GM12865 (cell line): ENCODE measurements at places on chromosomes 2 and 18.

DNA sequence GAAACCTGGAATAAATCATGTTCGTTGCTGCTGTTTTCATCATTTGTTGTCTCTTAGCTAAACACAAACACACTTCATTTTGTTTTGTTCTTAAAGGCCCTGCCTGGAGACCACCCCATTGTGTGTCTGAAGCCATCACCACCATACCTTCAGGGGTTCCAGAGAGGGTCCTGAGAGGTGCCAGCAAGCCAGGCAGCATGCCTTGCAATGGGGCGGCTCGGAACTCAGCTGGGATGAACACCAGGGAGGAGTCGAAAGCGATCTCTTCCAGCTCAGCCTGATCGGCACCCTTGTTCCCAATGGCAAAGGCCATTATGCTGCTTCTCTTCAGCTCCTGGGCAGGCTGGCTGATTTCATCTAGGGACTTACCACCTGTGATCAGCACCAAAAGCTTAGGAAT, 33.2 kb downstream of the COL6A3 start:
- no peak for DNase-seq

DNA sequence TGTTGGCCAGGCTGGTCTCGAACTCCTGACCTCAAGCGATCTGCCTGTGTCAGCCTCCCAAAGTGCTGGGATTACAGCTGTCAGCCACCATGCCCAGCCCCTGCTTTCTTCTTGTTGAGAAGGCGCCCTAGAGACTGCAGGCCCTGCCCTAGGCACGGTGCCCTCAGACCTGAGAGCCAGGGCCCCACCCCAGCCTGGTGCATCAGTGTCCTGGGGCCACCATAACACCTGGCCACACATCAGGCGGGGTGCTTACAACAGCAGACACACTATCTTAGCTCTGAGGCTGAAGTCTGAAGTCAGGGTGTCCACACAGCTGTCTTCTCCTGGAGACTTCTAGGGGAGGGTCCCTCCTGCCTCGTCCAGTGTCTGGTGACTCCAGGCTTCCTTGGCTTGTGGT, 120.6 kb downstream of the NDUFA10 start:
- no peak for DNase-seq

DNA sequence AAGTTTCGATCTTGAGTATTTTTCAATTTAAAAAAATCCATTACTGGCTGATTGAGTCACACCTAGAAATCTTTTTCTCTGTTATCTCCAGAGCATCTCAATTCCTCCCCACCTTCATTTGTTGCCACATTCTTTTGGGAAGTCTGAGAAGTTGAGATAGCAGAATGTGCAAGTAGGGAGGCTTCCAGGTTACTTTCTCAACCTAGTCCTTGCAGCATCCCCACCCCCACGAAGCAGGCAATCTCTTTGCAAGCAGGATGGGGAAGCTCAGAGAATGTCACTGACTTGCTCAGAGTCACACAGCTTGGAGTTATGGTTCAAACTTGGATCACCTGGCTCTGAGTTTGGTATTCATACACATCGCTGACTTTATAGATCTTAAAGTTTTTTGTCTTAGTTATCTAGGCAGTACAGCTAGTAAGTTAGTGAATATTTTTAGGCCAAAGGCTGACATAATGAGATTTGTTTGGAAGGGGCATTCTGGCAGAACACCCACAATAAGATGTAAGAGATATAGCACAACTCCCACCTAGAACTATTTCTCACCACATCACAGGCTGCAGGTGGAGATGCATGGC, 25.9 kb upstream of the LCLAT1 start:
- no peak for DNase-seq

- no peak for DNase-seq
These were observed 25.6 kb downstream of the KLHL29 start for GRCh38 chr2:23410596-23410995.

DNA sequence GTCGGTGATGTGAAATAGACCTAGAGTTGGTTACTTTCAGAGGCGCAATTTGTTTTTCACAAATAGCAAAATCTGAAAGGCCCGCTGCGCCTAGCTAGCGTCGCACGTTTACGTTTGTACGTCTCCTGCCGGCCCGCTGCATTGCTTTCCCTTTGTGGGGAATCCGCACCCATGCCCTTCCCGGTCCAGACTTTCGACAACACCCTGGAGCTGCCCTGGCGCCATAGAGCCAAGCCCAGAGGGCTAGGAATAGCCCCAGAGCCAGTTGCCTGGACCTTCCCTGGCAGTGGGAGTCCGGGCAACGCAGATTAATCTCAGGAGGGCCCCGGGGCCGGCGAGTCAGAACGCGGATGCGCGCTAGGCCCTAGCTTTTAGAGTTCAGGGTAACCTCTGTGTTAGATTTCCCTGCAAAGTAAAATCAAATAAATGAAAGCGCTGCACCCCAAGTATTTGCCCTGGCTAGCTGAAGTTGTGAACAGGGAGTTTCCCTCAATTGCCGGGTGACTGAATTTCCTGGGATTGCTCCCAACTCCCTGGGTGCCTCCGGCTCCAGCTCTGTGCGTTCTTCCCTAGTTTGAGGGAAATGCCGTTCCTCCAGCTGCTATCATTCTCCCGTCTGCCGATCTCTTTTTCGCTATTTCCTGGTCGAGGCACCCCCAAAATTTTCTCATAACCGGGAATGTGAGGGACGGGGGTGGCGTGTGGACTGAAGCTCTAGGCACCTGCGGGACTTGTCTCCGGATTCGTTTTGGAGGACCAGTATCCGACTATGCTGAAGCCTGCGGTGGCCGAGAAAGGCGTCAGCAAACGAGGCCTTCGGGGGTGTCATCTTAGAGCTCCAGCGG, 1.2 kb upstream of the EN1 start:
- DNase-seq, result no peak

- no peak for DNase-seq
These were observed 9.8 kb downstream of the FZD5 start for GRCh38 chr2:207759890-207760289.

GRCh38 chr18:22279741-22280452, 110.5 kb downstream of the GATA6 start:
- DNase-seq, result no peak

DNA sequence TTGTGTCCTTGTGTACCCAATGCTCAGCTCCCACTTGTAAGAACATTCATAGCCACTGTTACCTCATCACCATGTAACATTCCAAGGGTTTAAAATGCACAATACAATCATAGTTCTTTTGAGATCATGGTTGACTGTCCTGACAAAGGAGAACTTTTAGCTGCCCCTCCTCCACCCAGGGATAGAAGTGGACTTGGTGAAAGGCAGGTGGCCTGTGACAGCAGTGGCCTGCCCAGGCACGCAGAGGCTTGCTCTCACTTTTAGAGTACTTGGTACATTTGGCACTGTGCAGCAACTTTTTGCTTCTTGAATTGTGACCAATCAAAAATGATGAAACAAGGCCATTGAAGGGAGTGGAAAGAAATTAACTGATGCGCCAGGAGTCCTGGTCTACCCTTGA, 108.7 kb downstream of the ANKRD44 start:
- DNase-seq, result peak; percentile 38

- DNase-seq, result peak; percentile 51
These were observed 150.8 kb downstream of the ANKRD44 start for GRCh38 chr2:197159661-197160211.

DNA sequence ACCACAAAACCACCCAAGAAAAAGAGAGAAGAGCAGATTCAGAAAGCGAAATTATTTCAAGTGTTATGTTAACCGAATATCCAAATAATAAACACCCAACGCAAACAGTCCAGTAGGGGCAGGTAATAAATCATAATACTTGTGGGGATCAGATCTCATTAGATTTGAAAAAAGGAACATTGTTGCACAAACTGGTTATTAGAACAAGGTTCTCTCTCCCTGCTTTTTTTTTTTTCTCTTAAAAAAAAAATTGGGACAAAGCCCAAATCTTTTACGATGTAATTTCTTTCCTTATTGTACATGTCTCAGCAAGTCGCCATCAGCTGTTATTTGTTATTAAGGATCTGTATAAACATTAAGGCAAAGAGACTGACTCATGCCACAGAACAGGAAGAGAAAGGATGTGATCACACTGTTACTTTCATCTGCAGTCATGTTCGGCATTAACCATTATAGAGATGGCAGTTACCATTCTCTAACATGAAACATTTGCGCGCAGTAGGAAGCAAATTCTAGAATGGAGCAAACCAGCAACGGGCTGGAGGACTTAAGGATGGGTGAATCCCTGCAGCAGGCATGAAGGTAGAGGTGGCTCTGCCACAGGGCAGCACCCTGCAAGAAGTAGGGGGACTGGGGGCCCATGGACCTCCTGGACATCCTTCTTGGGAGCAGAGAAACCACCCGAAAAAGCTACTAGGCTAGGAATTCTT, 42.0 kb downstream of the EPHA4 start:
- no peak for DNase-seq

- DNase-seq, result no peak
These were observed 23.5 kb upstream of the ARL5A start for GRCh38 chr2:151851761-151852160.

GRCh38 chr2:100861340-100861739, 41.4 kb downstream of the NPAS2 start:
- DNase-seq, result no peak

DNA sequence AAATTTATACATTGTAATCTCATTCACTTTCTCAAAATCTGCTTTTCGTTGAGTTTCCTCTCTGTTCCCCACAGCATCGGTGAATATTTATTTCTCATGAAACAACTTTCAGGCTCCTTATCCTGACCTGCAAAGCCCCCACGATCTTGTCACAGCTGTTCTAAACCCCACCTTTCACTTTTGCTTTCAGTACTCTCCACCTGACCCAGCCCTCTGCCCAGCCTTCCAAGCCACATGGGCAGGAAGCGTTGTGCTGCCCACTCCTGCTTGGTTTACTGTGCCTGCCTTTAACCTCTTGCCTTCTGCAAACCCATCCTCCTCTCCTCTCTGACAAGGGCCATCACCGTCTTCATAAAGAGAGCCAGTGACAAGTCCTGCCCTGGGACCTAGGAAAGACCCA, 262.5 kb downstream of the GALR1 start:
- peak; percentile 16 for DNase-seq

DNA sequence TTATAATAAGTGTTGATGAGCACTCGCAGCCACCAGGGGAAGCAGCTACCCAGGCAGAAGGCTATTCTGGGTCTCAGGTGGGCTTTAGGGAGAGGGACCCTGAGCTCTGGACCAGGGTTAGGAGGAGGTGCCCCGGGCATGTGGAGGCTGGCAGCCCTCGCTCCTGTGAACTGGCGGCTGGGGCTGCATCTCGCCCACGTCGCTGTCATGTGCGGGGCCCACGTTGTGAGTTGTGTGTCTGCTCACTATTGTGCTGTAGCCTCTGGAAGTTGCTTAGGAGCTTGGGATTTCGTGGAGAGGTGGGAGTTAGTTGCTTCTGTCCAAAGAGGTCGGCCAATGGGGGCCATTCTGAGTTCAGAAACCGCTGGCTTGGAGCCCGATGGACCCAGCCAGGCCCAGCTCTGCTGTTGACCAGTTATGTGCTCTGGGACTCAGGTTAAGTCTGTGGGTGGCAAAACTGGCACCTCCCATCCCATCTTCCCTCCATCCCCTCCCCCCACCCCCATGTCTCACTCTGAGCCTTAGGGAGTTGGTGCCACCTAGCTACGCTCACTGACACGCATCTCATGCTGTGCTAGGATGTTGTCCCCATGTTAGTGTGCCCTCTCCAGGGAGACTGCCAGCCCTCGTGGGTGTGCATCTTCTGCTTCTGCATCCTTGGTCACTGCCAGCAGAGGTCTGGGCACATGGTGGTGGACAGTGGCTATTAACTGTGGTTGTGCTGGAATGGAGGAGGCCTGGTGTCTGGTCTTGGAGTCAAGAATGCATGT, 18.5 kb downstream of the RRM2 start:
- DNase-seq, result no peak

DNA sequence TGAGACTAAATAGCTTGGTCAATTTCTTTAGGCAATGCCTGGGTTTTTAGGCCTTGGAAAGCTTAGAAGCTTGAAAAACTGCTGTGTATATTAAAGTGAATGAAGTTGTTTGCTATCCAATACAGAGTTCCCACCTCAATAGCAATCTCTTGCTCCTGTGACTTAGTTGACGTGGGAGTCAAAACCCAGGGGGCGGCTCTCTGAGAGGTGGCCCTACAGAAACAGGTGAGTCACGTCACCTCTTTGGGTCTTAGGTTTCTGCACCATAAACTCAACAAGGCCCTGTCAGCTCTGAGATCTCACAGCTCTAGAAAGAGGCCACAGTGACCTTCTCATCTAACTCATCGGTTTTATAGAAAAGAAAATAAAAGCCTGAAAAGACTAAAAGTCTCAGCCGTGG, 79.6 kb downstream of the ADD2 start:
- DNase-seq, result no peak

DNA sequence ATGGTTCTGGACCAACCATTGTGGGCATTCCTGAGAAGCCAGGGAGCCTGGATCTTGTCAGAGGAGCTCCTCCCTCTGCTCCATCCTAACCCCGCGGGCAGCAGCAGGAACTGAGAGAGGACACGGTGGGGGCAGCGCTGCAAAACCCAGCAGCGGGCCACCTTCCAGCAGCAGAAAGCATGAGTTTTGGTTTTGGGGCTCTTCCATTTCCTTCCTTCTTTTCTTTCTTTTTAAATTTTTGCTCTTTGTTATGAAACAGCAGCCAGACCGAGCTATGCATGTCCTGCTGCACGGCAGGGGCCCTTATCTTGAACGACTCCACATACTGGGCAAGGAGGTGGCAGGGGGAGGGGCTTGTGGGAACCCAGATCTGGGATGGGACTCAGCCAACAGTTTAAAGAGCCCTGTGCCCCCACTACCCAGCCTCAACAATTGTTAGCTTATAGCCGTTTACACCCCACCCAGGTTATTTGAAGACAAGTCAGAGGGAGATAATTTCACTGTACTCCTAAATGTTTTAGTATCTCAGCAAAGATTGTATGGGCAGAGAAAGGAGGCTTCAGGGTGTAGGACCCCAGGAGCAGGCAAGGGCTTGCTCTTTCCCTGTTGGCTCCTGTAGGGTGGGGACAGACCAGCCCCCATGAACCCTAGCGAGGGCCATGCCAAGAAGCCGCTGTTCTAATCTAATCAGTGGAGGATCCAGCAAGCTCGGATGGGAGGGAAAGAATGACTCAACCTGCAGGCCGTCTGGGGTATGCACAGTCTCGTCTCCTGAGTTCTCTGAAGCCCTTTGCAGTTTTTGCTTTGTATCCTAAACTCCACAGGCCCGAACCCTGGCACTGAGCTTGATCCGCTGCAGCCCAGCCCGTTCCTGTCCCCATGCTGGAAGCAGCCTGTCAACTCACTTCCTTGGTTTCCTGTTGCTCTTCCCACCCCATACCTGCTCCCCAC, 75.3 kb downstream of the LRRFIP1 start:
- DNase-seq, result no peak

GRCh38 chr2:124025891-124026434, 876 bp downstream of the CNTNAP5 start:
- DNase-seq, result no peak

DNA sequence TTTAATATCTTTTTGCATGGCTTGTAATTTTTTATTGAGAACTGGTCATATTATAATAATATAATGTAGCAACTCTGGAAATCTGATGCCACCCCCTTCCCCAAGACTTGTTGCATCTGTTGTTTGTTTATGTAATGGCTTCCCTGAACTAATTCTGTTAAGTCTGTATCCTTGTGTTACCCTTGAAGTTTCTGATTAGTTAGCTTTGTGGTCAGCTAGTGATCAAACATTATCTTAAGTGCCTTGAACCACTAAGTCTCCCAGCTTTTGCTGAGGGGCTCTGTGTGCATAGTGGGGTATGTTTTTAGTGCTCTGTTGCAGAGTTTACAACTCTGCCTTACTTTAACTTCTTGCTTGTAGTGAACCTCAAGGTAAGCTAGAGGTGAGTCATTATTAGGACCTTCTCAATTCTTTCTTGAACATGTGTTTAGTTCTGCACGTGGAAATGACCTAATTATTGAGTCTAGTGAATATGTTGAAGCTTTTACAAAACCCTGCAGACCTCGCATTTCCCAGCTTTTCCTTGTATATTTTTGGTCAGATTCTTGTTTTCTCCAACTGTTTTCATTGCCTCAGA, 24.8 kb downstream of the SMCHD1 start:
- DNase-seq, result no peak

- DNase-seq, result no peak
These were observed 99.4 kb downstream of the NEB start for GRCh38 chr2:151634736-151635467.
